ENCODE measurements at places on chromosomes 5 and 9.

DNA sequence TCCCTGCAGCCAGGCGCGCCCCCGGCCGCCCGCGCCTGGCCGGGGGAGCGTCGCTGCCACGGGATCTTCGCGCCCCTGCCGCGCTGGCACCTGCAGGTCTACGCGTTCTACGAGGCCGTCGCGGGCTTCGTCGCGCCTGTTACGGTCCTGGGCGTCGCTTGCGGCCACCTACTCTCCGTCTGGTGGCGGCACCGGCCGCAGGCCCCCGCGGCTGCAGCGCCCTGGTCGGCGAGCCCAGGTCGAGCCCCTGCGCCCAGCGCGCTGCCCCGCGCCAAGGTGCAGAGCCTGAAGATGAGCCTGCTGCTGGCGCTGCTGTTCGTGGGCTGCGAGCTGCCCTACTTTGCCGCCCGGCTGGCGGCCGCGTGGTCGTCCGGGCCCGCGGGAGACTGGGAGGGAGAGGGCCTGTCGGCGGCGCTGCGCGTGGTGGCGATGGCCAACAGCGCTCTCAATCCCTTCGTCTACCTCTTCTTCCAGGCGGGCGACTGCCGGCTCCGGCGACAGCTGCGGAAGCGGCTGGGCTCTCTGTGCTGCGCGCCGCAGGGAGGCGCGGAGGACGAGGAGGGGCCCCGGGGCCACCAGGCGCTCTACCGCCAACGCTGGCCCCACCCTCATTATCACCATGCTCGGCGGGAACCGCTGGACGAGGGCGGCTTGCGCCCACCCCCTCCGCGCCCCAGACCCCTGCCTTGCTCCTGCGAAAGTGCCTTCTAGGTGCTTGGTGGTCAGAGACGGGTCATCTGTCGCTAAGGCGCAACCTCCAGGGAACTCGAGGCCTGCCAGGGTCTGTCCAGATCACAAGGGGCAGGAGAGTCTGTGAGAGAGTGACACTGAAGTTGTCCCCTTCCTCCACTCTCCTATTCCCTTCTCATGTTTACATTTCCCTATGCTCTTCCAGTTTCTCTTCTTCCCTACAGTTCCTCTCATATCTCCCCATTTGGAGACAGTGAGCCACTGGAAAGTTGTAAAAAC is 1.3 kb downstream of the GPR150 start:
- no peak for DNase-seq

GRCh38 chr5:3602785-3603502 is 7.3 kb downstream of the IRX1 start:
- DNase-seq, result no peak

DNA sequence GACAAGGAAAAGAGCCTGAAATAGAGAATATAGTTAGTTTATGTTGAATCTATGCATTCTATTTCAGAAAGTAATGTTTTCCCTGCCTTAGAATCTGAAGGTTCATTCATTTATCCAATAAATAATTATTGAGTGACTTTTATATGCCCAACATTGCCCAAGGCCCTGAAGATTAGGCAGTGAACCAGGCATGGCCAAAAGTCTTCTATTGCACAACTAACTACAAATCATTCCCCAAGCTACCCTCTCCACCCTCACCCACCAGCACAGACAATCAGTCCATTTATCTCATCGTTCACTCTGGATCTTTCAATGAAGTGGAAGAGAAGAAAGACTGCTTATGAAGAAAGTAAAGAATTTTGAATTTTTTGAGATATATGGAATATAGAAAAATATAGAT is 268.4 kb downstream of the PLK2 start:
- DNase-seq, result no peak

DNA sequence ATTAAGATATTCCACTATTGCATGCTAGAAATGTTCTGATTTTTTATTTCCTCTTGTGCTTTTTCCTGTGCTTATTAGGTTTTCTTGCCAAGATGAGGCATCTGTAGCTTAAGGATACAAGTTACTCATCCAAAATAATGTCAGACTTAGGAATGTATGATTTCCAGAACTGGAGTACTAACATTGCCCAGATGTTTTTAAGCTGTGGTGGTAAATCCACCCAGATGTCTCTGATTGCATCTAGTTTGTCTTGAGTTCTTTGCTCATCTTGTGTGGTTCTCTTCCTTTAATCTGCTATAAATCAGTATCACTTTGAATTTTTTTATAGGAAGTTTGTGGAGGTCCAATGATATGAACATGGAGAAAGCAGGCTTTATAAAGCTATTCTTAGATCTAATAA is 337.5 kb upstream of the ZNF608 start:
- DNase-seq, result no peak

DNA sequence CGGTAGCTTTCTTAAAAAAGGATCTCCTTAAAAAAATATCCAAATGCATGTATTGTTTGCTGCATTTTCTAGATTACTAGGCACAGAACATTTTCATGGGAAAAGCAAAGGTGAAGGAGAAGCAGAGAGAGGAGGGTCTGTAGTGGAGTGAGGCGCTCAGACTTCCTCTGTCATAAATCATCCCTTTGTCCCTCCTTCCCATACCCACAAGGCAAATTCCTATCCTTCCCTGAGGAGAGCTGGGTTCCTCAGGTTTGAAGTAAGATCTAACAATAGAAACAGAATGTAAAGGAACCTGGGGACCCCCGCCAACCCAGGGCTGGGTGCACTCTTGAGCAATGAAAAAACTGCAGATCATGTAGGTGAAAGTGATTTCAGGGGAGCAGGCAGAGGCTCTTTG is 149.2 kb upstream of the ANKH start:
- DNase-seq, result no peak

DNA sequence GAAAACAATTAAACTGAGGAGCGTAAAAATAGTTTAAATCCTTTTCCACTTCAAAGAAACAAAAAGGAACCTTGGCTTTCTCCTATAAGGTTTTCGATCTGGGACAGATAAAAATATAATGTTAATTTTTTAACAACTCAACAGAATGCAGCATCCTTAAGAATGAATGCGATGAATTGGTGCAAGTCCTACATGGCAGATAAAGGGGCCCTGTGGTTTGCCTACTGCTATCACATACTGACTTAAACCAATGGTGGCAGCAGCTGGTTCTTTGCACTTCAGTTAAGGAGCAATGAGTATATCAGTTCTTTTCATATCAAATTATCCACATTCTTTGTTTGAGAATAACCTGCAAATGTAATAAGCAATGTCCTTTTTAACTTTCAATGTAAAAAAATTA is 12.4 kb upstream of the TYRP1 start:
- DNase-seq, result no peak

- no peak for DNase-seq
These were observed 41.6 kb downstream of the GKAP1 start for GRCh38 chr9:83775932-83776331.

GRCh38 chr5:152400846-152401245 is 4.2 kb downstream of the NMUR2 start:
- DNase-seq, result no peak

DNA sequence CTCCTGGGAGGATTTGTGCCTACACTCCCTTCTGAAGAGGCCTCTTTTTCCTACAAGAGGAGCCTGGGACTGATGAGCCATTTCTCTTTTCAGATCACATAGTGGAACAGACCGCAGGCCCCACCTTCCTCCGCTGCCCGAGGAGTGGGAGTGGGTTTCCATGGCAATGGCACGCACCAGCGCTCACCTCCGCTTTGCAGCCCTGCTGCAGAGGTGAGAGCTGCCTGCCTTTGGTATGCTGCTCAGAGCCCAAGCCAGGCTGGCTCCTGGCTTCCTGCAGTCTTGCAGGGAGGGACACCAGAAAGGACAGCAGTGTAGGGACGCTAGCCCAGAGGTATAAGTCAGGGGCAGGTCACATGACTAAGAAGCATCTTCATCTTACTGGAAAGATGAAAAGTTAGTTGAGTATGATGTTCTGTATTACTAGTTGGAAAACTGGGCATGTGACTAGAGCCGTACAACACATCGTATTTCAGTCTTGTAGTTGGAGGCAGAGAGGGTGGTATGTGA is 12.4 kb downstream of the PTTG1 start:
- DNase-seq, result peak; percentile 78

DNA sequence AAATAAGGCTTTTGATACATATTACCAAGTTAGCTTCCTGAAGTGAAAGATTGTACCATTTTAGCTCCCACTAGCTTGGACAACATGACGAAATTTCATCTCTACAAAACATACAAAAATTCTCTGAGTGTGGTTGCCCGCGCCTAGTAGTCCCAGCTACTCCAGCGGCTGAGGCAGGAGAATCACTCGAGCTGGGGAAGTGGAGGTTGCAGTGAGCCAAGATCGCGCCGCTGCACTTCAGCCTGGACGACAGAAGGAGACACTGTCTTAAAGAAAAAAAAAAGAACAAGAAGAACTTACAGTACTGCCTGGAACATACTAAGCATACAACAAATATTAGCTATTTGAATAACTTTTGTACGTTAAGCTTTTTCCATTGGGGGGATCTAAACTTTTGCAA is 29.7 kb upstream of the NRG2 start:
- no peak for DNase-seq

- DNase-seq, result no peak
These were observed 43.7 kb downstream of the TEX10 start for GRCh38 chr9:100308965-100309564.

GRCh38 chr9:18720691-18721090 is 246.7 kb downstream of the ADAMTSL1 start:
- DNase-seq, result no peak

- peak; percentile 16 for DNase-seq
These were observed 265.5 kb upstream of the ADAMTSL1 start for GRCh38 chr9:18208166-18209059.

Measured in KBM-7 (cell line).